Lung (tissue), 17 donors: ENCODE measurements at places on chromosomes 13 and 19. TPM values are rescaled to one million over a fixed set of nuclear protein-coding genes. Genes with fewer than 3 reads are reported as not detected.
A peak's percentile ranks its signal among the peaks of the same experiment; 100 is the strongest.

- H3K4me3 ChIP-seq = no peak overlapping the region
- no peaks in the 10 kb centered on the region for H3K36me3 ChIP-seq
- no peak overlapping the region for H3K27ac ChIP-seq
- no peaks in the 10 kb centered on the region for H3K27me3 ChIP-seq
- no peaks in the 10 kb centered on the region for H3K4me1 ChIP-seq
Observed at GRCh38 chr13:83286737-83287136, 595.5 kb downstream of the SLITRK1 start.

- no peaks in the 10 kb centered on the region for H3K27me3 ChIP-seq
- H3K27ac ChIP-seq = no peak overlapping the region
- H3K36me3 ChIP-seq = no peaks in the 10 kb centered on the region
- H3K4me1 ChIP-seq = no peaks in the 10 kb centered on the region
- no peak overlapping the region for H3K4me3 ChIP-seq
- no peak for DNase-seq
Observed at GRCh38 chr13:72166102-72166650, 299.2 kb upstream of the DACH1 start.

DNA sequence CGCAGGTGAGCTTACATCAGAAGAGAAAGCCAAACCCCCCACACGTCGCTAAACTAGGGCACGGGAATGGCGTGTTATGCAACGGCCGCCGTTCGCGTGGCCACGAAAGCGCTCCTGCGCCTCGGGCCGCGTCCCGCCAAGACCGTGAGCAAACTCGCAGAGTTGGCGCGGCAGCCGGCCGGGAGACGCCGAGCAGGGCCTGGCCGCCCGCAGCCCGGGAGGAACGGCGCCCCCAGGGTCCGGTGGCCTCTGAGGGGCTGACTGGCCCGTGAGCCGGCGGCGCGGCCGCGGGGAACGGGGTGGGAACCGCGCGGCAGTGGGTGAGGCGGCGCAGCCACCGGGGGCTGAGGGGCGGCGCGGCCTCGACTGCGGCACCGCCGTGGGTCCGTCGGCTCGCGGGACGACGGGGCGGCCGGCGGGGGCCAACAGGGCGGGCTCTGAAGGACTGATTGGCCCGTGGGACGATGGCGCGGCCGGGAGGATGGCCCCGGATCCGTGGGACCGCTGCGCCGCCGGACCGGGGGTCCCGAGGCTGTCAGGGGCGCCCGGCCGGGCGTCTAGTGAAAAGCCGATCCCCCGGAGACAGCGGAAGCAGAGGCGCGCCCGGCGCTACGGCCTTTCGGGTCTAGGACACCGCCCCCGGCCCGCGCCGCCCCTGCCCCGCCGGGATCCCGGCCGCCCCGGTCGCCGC lies 903 bp downstream of the LATS2 start:
- peak overlapping the region; percentile 100 for H3K27ac ChIP-seq
- H3K27me3 ChIP-seq = no peaks in the 10 kb centered on the region
- DNase-seq = no peak
- peaks cover 22% of the 10 kb centered on the region for H3K4me1 ChIP-seq
- no peaks in the 10 kb centered on the region for H3K36me3 ChIP-seq

TMEM86B gene
- total RNA-seq = 1.8 TPM

ALOX5AP gene
- total RNA-seq = 17.9 TPM

TSHZ3 gene
- total RNA-seq = 9.4 TPM

DNA sequence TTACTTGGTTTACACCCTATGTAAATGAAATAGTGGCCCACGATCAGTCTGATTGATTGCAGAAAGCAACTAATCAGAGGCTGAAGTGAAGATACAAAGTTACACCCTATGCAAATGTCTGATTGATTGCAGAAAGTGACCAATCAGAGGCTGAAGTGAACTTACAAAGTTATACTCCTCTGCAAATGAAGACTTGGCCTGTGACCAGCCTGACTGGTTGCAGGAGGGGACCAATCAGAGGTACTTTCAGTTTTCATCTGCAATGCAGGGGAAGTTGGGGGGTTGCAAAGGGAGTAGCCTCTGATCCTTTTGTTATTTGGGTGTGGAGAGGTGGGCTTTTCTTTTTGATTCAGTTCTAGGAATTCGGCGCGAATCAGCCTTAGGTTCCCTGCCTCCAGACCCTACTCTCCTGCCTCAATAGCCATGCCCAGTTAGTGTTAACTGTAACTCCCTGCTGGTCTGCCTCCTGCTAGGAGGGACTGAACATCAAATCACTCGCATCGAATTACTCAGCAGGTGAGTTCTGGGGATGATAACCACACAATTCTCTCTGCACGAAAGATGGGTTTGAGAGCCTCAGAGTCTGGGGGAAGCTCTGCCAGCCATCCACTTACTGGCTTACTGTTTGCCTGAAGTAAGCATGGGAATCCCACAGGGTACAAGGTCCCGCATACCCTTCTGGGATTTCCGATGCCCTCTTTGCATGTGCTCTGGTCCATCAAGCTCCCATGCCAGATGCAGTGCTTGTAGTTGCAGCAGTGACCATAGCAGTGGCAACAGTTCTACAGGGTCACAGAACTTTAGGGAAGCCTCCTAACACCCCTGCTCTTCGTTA lies 7.5 kb downstream of the ARL11 start:
- H3K27ac ChIP-seq = no peak overlapping the region
- DNase-seq = peak; percentile 81
- H3K4me3 ChIP-seq = no peak overlapping the region

- no peak overlapping the region for H3K4me3 ChIP-seq
- no peaks in the 10 kb centered on the region for H3K27me3 ChIP-seq
- peak; percentile 42 for DNase-seq
- H3K36me3 ChIP-seq = no peaks in the 10 kb centered on the region
- H3K27ac ChIP-seq = no peak overlapping the region
- H3K4me1 ChIP-seq = no peaks in the 10 kb centered on the region
Observed at GRCh38 chr13:25887962-25888655, 163.7 kb downstream of the SHISA2 start.

DNA sequence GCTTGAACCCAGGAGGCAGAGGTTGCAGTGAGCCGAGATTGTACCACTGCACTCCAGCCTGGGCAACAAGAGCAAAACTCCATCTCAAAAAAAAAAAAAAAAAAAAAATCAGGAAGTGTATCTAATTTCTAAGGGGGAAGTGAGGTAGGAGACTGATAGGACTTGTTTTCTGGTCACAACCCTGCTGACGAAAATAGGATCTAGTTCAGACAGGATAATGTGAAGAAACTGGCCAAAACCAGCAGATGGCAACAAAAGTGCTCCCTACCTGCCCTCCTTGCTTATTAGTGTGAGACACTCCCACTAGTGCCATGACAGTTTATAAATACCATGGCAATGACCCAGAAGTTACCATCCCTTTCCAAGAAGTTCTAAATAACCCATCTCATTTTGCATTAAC lies 36.0 kb upstream of the KPNA3 start:
- DNase-seq = no peak
- H3K4me1 ChIP-seq = no peaks in the 10 kb centered on the region
- H3K4me3 ChIP-seq = no peak overlapping the region
- no peak overlapping the region for H3K27ac ChIP-seq
- H3K36me3 ChIP-seq = no peaks in the 10 kb centered on the region
- H3K27me3 ChIP-seq = no peaks in the 10 kb centered on the region

IRF3 gene
- total RNA-seq = 52.8 TPM

GRCh38 chr19:7381073-7381390 lies 32.3 kb downstream of the ARHGEF18 start:
- H3K27me3 ChIP-seq = no peaks in the 10 kb centered on the region
- H3K4me3 ChIP-seq = no peak overlapping the region
- DNase-seq = no peak
- no peaks in the 10 kb centered on the region for H3K36me3 ChIP-seq
- no peaks in the 10 kb centered on the region for H3K4me1 ChIP-seq

NFIX gene
- total RNA-seq = 129 TPM

ZNF823 gene
- total RNA-seq = 13.1 TPM

GRCh38 chr19:1469255-1470054 lies 9.6 kb downstream of the C19orf25 start:
- H3K27ac ChIP-seq = no peak overlapping the region
- peaks cover 11% of the 10 kb centered on the region for H3K4me1 ChIP-seq
- no peak overlapping the region for H3K4me3 ChIP-seq
- no peak for DNase-seq
